IPS DF 6.9 (cell line): ENCODE measurements at places on chromosomes 5 and 9.

GRCh38 chr9:87684627-87685219 lies 41.2 kb upstream of the CTSL start:
- DNase-seq, result peak; percentile 16

GRCh38 chr5:18314192-18314778 lies 680.0 kb downstream of the TAF11L14 start:
- DNase-seq, result no peak

GRCh38 chr9:130911254-130912049 lies 14.8 kb upstream of the QRFP start:
- DNase-seq, result no peak

GRCh38 chr5:36728697-36729543 lies 122.5 kb downstream of the SLC1A3 start:
- no peak for DNase-seq

- no peak for DNase-seq
Observed at GRCh38 chr5:124527220-124527991, 219.0 kb downstream of the ZNF608 start.

- DNase-seq, result no peak
Observed at GRCh38 chr9:89845862-89846261, 241.1 kb downstream of the GADD45G start.

GRCh38 chr9:112174965-112175795 lies at the start of gene SUSD1:
Gene SUSD1 (minus strand): TSS chr9:112175297. CDS start chr9:112175235, 62 bp downstream.
- no peak for DNase-seq

GRCh38 chr9:94934816-94935328 lies 208.4 kb downstream of the AOPEP start:
- no peak for DNase-seq

DNA sequence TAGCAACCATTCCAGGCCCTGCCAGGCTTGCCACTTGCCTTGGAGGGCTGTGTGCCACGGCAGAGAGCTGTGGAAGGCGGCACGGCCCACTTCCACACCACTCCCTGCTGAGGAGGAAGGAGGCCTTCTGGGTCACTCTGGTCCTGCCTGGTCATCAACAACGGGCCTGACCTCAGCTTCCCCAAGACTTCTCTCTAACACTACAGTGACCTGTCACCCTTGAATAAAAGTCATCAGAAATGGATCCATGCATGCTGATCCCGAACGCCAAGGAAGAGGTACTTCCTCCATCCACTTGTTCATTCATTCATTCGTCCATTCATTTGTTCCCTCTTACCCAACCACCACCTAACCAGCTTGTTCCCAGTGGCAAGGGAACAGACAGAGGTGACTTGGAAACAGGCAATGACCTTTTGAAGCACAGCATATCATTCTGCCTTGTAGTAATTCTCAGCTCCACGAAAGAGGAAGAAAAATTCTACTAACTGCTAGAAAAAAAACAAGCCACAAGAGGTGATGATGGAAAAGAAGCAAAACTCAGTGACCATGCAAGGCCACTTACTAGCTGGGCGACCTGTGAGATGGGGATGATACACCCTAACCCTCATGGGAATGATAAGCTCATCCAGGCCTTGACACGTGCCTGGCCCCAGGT lies 58.6 kb downstream of the STK10 start:
- DNase-seq, result no peak

- no peak for DNase-seq
Observed at GRCh38 chr5:142057697-142058056, 44.9 kb upstream of the GNPDA1 start.

- no peak for DNase-seq
Observed at GRCh38 chr5:16521521-16522483, 56.2 kb upstream of the ZNF622 start.

- no peak for DNase-seq
Observed at GRCh38 chr9:7542126-7542525, 257.5 kb downstream of the DMAC1 start.

GRCh38 chr5:42656651-42657015 lies 100.0 kb upstream of the CCDC152 start:
- DNase-seq, result no peak

GRCh38 chr5:177468329-177468684 lies 5.1 kb downstream of the DBN1 start:
- no peak for DNase-seq

- no peak for DNase-seq
Observed at GRCh38 chr9:4590430-4591122, 71.5 kb upstream of the PLPP6 start.

DNA sequence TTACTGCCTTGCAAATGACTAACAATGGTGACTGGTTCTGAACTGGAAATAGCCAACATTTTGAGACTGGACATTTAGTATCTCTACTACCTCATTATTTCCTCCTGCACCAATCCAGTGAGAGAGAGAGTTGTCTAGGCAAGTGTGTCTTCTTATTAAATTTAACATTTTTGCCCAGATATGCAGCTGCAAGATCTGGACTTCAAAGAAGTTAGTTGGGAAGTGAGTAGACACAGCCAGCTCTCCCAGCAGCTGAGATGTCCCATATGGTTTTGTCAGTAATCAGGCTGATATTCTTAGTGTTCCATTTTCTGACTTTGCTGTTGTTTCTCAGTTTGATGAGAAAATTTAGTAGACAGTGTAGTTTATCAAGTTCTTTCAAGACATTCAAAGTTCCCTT lies 1778.8 kb upstream of the CDH6 start:
- no peak for DNase-seq

- no peak for DNase-seq
Observed at GRCh38 chr9:33161011-33161588, 6.0 kb downstream of the B4GALT1 start.

- DNase-seq, result no peak
Observed at GRCh38 chr9:105735366-105735765, 41.0 kb downstream of the TMEM38B start.

DNA sequence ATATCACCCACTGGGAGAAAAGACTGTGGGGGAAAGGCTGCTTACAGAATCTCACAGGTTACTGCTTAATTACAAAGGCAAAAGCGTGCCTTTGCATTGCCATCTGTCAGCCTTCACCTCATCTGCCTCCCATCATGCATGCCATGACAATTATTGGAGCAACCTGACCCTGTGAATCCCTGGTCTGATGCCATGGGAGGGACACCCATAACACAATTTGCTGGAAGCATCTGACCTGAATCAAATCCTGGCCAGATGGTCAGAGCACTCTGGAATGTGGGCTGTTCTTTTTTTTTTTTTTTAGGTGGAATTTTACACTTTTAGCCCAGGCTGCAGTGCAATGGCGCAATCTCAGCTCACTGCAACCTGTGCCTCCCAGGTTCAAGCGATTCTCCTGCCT lies 11.6 kb upstream of the RETREG1 start:
- DNase-seq, result no peak

GRCh38 chr9:20994486-20994885 lies 37.0 kb downstream of the HACD4 start:
- DNase-seq, result no peak

DNA sequence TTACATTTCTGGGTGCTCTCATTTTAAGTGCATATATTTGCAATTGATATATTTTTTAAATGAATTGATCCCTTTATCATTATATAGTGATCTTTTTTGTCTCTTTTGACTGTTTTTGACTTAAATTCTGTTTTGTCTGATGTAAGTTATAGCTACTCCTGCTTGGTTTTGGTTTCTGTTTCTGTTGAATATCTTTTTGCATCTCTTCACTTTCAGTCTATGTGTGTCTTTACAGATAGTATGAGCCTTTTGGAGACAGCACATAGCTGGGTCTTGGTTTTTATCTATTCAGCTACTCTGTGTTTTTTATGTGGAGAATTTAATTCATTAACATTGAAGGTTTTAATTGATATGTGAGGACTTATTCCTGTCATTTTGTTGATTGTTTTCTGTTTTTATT lies 311.3 kb downstream of the SPATA31D1 start:
- no peak for DNase-seq

GRCh38 chr5:66144834-66145390 lies 812 bp downstream of the SREK1 start:
- DNase-seq, result peak; percentile 22

- DNase-seq, result no peak
Observed at GRCh38 chr5:60673334-60673733, 26.6 kb downstream of the DEPDC1B start.

GRCh38 chr5:8650186-8650585 lies 781.2 kb downstream of the MTRR start:
- DNase-seq, result no peak

DNA sequence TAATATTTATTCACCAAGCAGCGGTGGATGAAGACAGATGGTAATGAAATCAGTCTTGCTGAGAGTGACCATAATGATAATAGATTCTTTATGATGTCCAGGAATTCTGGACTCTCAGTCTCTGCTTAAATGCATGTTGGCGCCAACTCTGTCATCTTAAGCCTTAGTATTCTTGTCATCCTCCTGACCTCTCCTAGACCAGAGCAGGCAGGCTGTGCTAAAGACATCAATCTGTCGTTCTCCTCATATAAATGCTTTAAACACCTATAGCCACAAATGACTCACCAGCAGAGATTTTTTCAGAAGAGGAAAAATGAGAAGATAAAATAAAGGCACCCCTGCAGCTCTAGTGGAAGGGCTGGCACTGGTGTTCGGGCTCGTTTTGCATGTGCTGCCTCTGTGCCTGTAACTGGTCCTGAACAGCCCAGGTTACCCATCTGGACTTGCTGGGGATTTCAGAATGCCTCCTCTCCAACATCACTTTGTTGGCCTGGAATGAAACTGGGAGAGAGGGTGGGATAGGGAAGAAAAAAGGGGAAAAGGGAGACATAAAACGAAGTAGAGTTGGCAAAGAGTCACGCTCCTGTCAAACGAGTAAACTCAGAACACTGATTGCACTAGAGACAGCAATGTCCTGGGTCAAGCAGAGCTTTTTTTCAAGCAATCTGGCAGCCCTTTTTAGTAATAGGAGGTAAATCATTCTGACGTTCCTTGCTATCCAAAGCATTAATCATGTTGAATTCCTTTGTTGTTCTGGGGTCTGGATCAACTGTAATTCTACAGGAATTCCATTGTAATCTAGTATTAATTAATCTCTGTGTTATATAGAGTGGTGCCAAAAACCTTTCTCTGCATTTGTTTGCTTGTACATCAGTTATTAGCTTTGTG lies 195.5 kb upstream of the CLINT1 start:
- DNase-seq, result no peak

DNA sequence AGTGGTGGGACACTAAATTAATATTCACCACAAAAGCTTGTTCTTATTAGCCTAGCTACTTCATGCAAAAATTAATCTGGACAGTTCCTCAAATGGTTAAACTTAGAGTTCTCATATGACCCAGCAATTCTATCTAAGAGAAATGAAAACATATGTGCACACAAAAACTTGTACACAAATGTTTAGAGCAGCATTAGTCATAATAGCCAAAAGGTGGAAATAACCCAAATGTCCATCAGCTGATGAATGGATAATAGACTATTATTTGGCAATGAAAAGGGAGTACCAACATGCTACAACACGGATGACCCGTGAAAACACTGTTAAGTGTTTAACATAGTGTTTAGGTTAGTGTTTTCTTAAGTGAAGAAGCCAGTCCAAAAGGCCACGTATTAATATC lies 32.8 kb upstream of the TNIP1 start:
- DNase-seq, result no peak

- no peak for DNase-seq
Observed at GRCh38 chr5:36156121-36156601, 4.2 kb downstream of the SKP2 start.

DNA sequence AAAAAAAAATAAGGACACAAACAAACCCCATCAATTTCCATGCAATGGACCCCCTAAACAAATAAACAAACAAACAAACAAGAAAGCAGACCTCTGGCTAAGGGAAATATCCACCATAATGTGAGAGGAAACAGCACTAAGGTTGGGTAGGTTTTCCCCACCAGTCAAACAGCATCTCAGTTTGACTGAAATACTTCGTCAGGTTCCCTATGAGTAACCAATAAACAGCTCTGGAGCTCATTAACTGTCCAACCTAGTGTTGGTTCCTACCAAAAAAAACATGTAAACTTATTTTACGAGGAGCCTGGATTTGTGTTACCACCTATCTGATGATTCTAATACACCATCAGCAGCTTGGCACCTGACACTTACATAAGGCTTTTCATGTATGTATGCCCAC lies 198.5 kb upstream of the TARS1 start:
- DNase-seq, result no peak
